CD4-positive, alpha-beta T cell (primary cell): ENCODE measurements at places on chromosomes 3 and 15. TPM values are rescaled to one million over a fixed set of nuclear protein-coding genes. Genes with fewer than 3 reads are reported as not detected.

The CRYGS gene
- 1.9 TPM for total RNA-seq

GRCh38 chr3:57838627-57839026 is 82.5 kb downstream of the SLMAP start:
- no peaks in the 10 kb centered on the region for H3K27me3 ChIP-seq
- no peaks in the 10 kb centered on the region for H3K36me3 ChIP-seq
- no peak overlapping the region for H3K27ac ChIP-seq
- DNase-seq: no peak

The CRABP1 gene
- not detected for total RNA-seq

DNA sequence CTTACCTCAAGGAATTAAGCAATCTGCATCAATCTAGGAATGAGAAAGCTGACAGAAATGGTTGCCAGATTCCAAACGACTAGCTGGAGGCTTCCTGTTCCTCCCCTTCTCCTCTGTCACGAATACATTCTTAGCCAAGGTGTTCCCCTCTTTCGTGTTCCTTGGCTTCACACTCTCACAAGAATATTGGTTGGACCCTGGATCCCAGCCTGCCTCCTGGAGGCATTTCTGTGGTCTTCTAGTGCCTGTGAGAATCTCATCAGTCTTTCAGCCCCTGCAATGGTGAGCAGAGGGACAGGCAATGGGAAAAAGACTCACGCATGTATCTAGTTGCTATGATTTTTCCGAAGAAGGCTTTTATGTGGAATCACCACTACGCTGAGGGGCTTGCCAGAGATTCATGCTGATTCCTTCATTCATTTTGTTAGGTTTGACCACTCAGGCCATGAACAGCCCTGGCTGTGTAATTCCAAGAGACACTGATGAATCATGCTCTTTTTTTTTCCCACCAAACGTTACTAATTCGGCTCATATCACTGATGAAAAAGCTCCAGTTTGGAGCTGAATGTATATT is 1.6 kb upstream of the P3H2 start:
- no peak for DNase-seq
- H3K4me1 ChIP-seq: no peaks in the 10 kb centered on the region
- H3K27me3 ChIP-seq: peaks cover 35% of the 10 kb centered on the region
- no peak overlapping the region for H3K27ac ChIP-seq

DNA sequence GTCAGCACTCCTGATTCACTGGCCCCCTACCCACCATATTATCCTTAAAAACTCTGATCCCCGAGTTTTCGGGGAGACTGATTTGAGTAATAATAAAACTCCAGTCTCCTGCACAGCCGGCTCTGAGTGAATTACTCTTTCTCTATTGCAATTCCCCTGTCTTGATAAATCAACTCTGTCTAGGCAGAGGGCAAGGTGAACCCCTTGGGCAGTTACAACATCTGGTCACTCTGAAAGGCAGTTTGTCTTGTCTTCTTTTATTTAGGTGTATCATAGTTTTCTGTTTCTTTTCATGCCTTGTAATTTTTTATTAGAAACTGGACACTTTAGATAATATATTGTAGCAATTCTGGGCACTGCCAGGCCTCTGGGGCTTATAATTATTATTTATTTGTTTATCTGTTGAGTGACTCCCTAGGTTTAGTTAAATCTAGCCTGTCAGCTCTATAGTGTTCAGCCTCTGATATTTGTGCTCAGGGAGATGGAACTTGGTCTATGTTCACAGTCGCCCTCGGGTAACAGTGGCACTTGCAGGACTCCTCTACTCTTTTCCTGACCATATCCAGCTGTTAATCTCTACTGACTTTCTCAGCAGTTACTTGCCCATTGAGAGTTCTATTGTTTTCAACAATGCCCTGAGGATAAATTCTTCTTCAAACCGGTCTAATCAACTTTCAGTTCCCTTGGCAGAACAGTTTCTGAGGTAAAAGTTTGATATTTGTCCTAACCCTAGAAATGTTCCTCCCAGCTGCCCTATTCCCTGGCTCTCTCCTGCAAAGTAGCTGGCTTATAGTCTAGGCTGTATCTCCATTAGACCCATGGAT is 15.5 kb upstream of the PLAAT1 start:
- no peaks in the 10 kb centered on the region for H3K36me3 ChIP-seq
- H3K4me3 ChIP-seq: no peak overlapping the region
- no peaks in the 10 kb centered on the region for H3K27me3 ChIP-seq
- DNase-seq: no peak
- H3K4me1 ChIP-seq: no peaks in the 10 kb centered on the region
- H3K27ac ChIP-seq: no peak overlapping the region

The KNL1 gene
- total RNA-seq: 0.59 TPM

The PRR20G gene
- not detected for total RNA-seq

- H3K27me3 ChIP-seq: no peaks in the 10 kb centered on the region
- no peak overlapping the region for H3K27ac ChIP-seq
- no peak overlapping the region for H3K4me3 ChIP-seq
- DNase-seq: no peak
- H3K4me1 ChIP-seq: peaks cover 17% of the 10 kb centered on the region
These were observed 133.9 kb downstream of the LRRC28 start for GRCh38 chr15:99385005-99385669.

DNA sequence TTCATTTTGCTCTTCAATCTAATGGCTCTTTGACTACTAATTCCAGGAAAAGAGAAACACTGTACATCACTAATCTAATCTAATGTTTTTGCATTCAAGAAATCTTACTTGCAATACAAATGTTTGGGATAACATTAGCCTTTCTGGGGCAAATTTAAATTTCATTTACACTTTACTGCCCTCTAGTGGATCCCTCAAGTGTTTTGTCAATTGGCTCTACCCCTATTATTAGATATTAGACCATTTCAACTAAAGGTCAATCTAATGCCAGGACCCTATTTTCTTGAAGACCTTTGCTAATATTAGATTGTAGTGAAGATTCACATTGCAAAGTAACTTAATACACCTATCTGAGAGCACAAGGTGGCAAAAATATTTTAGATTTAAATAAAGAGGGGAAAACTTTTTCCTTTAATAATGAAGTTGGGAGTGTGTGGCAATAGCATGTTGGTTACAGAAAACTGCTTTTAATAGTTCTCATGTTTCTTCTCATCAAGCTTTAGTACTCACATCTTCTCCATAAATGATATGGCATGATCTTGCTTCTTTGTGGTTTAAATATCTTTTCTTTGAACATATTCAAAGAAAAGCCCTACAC is 5.0 kb downstream of the C2CD4A start:
- H3K36me3 ChIP-seq: no peaks in the 10 kb centered on the region
- H3K27ac ChIP-seq: no peak overlapping the region
- H3K27me3 ChIP-seq: peaks cover 10% of the 10 kb centered on the region
- H3K4me1 ChIP-seq: peaks cover 20% of the 10 kb centered on the region

GRCh38 chr3:13879946-13880810 is at the start of gene WNT7A:
Gene WNT7A (minus strand): TSS chr3:13880071. CDS start chr3:13879816, 255 bp downstream.
- peaks cover 20% of the 10 kb centered on the region for H3K27me3 ChIP-seq
- peak within 1 kb of the TSS; percentile 92 for H3K4me3 ChIP-seq
- H3K27ac ChIP-seq: peak within 1 kb of the TSS; percentile 33
- peaks cover 36% of the 10 kb centered on the region for H3K4me1 ChIP-seq
- DNase-seq: peak; percentile 46
- H3K36me3 ChIP-seq: no peaks in the 10 kb centered on the region

DNA sequence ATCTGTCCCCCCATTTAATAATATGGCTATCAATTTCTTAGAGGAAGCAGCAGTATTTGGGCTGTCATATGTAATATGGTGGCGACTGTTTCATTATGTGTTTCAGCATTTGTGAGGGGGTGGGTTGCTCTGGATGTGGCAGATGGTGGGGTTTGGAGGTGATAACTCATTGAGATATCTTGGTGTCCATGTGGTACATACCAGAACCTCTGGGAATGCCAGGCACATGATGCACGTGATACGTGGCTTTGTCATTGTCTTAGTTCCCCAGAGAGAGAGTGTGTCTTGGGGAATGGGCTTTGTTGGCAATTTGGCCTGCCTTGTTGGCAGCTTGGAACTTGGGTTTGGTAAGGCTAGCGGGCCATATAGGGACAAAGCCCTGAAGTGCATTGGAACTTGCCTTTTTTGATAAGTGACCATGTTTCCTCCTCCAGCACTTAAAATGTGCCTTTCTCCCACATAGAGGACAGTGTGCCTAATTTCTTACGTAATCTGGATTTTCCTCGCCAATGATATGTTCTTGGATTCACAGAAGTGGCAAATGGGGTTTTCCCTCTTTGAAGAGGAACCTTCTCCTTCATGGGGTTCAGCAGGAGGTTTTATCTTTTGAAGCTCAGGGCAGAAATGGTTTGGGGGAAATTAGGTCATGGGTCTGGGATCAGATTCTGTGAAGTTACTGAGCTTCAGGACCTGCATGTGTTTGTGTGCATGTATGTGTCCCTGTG is 79.5 kb downstream of the DNASE1L3 start:
- H3K4me1 ChIP-seq: peaks cover 7% of the 10 kb centered on the region
- DNase-seq: no peak
- H3K36me3 ChIP-seq: peaks cover 39% of the 10 kb centered on the region

The OR5K2 gene
- not detected for total RNA-seq

DNA sequence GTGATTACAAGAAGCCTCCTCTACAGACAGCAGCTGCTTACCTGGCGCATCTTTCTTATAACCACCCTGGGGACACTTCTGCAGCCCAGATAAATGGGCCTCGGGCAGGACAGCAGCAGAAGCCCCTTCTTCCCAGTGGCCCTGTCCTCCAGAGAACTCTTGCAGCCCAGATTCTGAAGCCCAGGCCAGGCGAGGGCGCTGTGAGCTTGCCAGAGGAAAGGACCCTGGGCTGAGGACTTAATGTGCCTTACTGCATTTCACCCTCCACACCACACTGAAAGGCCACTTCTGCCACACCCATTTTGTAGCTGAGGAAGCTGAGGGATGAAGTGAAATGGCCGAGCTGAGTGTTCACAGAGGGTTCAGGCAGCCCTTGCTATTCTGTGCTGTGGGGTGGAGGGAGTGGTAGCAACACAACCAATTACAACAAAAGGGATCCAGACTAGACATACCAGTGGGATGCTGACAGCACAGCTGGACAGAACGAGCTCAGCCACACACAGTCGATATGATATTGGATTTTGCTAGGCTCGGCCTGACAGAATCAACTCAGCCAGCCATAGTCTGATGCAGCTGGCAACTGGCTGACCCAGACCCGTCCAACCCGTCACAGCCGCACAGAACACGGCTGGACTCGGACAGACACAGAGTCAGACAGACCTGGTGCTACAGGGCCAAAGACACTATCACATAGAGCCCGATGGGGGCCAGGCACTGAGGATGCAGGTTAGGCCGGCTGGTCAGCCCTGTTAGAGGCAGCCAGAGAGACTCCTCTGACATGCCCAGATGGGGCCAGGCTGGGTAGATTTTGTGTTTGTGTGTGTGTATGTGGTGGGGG is 7.3 kb downstream of the ACOX2 start:
- no peaks in the 10 kb centered on the region for H3K36me3 ChIP-seq
- H3K27me3 ChIP-seq: no peaks in the 10 kb centered on the region

- H3K4me3 ChIP-seq: no peak overlapping the region
- no peak for DNase-seq
- peaks cover 5% of the 10 kb centered on the region for H3K4me1 ChIP-seq
These were observed 156.3 kb downstream of the LIPC start for GRCh38 chr15:58588096-58588495.

GRCh38 chr15:41438206-41438605 is 21.3 kb downstream of the RTF1 start:
- H3K4me3 ChIP-seq: no peak overlapping the region
- peaks cover 19% of the 10 kb centered on the region for H3K36me3 ChIP-seq
- no peak for DNase-seq

The KCNAB1 gene
- not detected for total RNA-seq

The HDAC11 gene
- total RNA-seq: 4.6 TPM
